ENCODE measurements at places on chromosomes 4 and X.

- no peak for DNase-seq
Measured at GRCh38 chr4:157372154-157372553, 151.6 kb downstream of the GRIA2 start.

DNA sequence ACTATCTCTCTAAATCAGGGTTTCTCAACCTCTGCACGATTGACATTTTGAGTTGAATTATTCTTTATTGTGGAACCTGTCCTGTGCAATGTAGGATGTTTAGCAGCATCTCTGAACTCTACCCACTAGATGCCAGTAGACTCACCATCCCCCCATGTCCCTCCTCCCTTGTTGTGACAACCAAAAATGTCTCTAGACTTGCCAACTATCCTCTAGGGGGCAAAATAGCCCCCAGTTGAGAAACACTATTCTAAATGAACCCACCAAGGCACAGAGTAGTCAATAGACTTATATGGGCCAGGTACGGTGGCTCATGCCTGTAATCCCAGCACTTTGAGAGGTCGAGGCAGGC, 49.1 kb upstream of the GAB1 start:
- no peak for DNase-seq

DNA sequence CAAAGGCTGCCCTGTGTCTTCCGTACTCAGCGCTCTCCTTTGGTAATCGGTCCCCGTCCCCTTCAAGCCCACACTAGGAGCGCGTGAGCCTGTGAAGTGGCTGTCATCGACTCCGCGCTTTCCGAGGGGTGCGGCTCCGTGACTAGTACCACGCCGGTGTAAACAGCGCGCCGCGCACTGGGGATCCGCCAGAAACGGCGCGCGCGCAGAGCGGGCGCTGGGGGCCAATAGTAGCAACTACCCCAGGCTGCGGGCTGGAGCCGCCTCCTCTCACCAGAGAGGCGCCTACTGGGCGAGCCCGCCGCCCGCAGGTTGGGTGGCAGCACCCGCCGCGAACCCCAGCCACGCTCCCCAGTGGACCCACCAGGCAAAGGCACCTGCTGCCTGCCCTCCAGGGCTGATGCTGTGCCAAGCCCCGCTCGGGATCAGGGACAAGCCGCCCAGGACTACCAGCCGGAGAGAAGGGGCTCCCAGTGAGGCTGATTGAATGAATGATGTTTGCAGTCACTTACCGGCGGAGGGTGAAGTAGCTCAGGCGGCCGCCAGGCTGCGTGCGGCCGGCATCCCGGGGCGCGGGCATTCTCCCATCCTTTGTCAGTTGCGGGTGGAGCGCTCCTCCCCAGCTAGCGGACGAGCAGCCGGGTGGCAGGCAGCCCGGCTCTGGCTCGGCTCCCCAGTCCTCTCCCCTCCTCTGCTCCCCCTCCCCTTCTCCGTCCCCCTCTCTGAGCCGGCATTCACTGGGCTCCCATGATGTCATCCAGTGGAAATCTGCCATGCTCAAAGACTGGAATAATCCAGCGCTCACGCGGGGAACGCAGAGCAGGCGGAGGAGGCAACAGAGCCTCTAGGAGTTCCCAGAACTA, 370.3 kb upstream of the SMIM31 start:
- no peak for DNase-seq

DNA sequence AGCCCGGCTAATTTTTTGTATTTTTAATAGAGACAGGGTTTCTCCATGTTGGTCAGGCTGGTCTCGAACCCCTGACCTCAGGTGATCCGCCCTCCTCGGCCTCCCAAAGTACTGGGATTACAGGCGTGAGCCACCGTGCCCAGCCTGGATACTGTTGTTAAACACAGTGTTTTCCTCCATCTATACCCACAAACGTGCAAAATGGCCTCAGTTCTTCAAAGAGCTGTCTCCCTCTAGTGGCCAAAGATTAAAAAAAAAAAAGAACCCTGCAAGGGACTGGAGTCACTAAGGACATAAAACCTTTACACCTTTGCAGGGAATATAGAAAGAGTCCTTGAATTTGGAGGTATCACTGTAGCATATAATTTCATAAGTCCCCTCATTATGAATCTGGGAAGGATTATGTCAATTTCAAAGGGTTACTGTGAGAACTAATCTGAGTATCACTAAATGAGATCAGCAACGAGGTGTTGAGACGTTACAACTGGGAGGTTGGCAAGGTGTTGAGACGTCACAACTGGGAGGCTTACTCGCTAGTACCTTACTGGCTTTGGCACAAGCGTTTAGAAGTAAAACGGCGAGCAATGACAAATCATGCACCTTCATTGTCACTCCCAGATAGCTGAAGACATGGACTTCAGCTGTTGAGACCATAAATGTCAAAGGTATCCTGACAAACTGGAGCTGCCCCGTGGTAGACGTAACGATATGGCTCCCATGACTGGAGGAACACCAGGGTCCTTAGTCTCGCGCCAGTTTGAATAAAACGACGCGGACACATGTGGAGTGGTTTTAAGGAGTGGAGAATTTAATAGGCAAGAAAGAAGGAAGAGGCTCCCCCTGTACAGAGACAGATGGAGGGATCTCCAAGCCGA, 33.4 kb upstream of the ENPP6 start:
- peak; percentile 56 for DNase-seq

DNA sequence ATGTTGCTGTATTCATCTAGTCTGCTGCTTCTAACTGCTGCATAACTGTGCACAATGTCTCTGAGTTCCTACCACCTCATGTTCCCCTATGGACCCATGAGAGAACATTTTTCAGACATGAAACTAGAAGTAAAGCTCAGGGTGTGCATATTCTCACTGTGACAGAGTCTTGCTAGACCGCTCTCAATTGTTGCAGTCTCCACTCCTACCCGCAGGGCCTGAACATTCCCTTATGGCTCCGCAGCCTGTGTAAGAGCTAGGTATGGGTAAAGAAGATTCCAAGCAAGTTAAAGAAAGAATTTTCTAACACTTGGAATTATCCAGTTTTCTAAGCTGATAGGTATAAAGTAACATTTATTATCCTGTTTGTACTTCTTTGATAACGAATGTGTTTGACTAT, 5.4 kb downstream of the OCIAD2 start:
- DNase-seq: no peak

- DNase-seq: no peak
Measured at GRCh38 chrX:117517994-117518393, 598.6 kb downstream of the KLHL13 start.

GRCh38 chr4:47017494-47017893, 13.9 kb upstream of the GABRB1 start:
- no peak for DNase-seq

DNA sequence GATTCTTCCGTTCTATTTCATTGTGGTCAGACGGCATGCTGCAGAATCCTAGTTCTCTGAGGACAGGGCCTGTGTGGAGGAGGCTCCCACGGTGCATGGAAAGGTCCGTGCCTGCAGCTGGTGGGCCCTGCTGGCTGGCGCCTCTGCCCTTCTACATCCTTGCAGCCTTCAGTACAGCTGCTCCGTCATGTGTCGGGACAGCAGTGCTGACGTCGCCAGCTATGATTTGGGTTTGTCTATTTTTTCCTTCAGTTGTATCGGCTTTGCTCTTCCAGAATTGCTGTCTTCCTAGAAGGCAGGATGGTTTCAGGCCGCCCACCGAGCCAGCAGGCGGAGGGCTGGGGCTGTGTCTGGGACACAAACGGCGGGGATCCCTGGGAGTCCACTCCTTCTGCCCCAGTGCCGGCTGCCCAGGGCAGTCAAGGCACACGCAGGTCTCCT, 32.1 kb upstream of the CPLX1 start:
- no peak for DNase-seq

- no peak for DNase-seq
Measured at GRCh38 chr4:11618666-11619282, 190.1 kb upstream of the HS3ST1 start.

DNA sequence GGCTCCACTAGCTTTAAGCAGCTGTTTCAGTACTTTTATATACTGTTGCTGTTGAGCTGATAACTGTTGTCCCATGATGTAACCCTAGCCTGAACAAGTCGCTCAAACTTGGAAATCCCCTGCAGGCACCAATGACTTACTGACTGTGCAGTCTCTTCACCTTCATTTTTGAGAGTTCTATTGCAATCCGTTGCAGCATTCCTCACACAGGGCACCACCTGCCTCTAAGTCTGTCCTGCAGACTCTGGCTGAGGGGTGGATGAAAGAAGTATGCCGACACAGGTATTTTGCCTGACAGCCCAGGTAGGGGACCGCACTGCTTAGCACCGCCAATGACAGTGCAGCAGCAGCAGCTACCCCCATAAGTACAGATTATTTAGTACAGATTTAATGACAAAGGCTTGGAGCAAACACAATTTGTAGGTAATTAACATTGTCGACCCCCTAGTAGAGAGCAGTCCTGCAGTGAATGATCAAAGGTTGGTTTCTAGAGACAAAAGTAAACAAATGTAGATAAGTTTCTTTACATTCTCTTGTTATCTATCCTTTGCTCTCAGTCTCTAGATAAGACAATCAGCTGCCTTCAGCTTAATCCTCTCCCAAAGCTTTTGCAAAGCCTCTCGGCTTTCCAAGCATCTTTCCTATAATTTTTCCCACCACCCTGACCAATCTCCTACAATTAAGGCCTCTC, 205.0 kb downstream of the PABPC4L start:
- no peak for DNase-seq

DNA sequence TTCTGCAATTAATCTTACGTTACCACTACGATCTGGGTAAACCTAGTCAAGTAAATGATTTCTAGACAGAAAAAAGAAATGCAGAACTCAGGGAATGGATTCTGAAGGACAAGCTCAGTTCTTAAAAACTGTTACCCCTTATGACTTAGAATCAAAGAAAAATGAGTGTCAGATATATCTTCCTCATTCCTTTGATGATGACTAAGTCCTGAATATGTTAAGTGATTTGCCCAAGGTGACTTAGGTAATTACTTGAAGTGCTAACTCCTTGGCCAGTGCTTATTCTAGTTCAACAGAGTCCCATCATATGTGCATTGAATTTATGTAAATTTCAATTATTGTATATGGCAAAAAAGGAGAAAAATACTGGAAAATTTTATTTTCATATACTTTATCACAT, 92.5 kb downstream of the PPEF1 start:
- DNase-seq: no peak

DNA sequence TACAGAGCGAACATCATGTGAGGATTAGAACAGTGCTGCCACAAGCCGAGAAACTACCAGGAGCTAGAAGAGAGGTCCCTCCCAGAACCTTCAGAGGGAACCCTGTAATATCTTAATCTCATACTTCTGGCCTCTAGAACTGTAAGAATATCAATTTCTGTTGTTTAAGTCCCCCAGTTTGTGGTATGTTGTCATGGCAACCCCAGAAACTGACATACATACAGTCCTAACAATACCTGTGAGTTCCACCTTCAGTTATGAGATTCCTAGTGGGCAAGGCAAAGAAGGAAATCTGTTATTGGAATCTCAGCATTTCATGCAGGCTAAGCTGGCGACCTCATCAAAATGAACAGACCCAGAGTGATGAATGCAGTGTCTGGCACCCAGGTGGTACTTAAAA, 42.5 kb downstream of the ZBTB49 start:
- no peak for DNase-seq

DNA sequence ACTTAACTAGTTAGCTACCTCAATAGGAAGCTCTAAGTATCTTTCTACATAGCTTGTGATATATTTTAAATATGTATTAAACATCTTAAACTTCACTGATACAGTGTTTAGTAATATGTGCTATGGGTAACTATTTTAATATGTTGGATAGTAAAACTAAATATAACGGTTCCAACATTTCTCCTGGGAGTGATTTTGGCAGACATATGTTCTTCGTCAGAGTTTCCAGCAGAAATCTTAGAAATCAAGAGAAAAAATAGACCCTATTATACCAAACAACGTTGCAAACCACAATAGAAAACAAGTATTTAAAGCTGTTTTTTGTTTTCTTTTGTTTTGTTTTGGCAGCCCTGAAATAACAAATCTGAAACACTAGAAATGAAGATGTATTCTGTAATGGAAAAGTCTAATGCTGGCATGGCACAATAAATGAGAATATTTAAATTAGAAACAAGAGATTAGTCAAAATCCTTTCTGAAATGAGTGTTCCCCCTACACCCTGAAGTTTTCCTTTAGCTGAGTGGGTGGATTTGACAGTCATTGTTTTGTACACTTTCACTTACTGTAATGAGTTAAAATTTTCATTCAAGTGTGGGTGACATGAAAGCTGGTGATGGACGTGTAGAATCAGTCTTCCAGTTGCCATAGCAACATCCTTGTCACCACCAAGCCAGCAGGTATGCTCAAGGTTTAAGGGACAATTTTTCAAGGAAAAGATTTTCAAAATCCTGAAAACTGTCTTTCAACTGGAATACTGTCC, 233.5 kb downstream of the SCFD2 start:
- no peak for DNase-seq

DNA sequence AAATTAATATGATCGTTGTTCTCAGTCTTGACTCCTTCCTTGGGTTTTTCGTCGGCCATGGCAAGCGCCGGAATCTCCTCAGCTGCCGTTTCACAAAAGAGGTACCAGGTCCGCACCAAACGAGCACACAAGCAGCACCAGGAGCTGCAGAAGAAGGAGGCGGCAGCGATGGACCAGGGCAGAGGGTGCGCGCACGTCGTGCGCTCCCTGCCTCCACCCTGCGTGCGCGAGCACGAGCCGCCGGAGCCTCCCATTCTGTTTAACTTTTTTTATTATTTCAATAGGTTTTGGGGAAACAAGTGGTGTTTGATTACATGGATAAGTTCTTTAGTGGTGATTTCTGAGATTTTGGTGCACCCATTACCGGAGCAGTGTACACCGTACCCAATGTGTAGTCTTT, 158.2 kb downstream of the PLS3 start:
- no peak for DNase-seq

DNA sequence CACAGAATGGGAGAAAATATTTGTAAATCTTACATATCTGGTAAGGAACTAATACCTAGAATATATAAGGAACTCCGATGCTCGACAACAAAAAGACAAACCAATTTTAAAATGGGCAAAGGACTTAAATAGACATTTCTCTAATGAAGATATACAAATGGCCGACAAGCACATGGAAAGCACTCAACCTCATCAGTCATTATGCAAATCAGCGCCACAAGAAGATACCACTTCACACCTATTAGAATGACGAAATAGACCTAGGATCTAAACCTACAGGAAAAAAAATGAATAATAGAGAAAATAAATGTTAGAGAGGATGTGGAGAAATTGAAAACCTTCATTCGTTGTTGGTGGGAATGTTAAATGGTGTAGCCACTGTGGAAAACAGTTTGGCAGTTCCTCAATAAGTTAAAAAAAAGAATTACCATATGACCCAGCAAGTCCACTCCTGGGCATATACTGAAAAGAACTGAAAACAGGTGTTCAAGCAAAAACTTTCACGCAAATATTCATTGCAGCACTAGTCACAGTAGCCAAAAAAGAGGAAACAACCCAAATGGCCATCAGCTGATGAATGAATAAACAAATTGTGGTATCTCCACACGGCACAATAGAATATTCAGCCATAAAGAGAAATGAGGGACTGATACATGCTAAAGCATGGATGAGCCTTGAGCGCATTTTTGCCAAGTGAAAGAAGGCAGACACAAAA, 57.3 kb upstream of the WDR19 start:
- DNase-seq: no peak

DNA sequence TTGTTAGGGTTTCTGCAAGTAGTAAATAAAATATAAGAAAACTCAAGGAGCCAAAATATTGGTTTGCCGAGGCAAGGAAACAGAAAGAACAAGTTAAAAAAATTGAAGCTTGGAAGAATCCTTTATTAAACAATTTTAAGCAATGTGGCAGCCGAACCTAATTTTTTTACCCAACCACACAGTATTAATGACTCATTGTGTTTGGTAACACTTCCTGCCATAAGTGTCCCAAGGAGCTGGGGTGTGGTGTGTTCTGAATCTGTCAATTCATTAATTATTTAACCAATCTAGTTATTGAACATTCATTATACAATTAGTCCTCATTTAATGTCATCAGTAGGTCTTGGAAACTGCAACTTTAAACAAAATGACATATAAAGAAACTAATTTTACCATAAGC, 19.3 kb upstream of the CPE start:
- no peak for DNase-seq
